NCI-H2107 (cell line): ENCODE measurements at places on chromosomes 11 and 22.

DNA sequence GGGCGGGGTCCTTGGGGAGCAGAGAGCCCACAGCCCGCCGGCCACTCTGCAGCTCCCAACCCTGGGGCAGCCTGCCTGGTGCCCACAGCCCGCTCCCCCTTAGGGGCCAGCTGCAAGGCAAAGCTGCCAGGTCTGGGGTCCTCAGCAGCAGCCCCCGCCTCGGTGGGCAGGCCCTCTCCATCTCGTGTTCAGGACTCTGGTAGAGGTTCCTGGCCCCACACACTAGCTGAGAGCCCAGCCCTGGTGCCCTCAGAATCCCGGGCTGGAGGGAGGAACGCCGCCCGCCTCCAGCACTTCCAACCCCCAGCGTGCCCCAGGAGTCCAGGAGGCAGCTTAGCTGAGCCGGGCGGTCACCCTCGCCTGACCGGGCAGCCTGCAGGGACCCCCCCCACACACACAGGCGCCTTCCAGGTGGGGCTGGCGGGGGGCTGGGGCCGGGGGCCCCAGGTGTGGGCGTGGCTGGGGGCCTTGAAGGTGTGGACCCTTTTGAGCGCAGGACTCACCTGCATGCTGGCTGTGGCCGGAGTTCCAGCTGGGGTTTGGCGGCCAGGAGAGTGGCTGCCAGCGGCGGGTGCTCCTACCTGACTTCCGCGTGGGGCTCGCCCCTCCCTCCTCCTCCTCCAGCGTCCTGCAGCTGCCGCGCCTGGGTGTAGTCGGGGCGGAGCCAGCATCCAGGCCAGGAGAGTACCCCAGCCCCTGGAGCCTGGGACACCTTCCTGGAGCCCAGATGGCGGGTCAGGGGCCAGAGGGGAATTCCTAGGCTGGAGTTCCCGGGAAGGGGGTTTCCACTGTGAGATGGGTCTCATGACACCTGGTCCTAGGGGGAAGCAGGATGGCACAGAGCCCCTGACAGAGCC is at the start of gene ANO9:
Gene ANO9, minus strand, starts transcription at position 594 of the 857 bp plus-strand sequence. Its CDS starts 85 bp downstream, at position 509.
- DNase-seq, result peak; percentile 66

GRCh38 chr11:78788533-78788932 is 213.9 kb upstream of the NARS2 start:
- DNase-seq, result no peak

GRCh38 chr11:66268952-66269905 is 790 bp downstream of the RAB1B start:
- DNase-seq, result no peak

DNA sequence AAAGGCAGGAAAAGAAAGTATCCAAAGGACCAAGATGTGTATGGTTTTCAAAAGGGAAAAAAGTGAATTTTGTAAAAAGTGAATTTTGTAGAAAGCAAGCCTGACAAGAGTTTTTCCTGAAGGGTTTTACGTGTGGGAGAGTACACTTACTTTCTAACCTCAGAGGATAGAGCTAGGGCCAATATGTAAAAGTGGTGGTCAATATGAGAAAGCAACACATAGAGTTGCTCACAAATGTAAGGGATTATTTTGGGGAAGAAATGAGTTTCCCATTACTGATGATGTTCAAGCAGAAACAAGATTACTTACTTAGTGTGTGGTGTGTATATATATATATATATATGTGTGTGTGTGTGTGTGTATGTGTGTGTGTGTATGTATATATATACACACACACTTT is 162.5 kb downstream of the SWAP70 start:
- no peak for DNase-seq

GRCh38 chr22:42262964-42263363 is 7.5 kb downstream of the TCF20 start:
- DNase-seq, result no peak

DNA sequence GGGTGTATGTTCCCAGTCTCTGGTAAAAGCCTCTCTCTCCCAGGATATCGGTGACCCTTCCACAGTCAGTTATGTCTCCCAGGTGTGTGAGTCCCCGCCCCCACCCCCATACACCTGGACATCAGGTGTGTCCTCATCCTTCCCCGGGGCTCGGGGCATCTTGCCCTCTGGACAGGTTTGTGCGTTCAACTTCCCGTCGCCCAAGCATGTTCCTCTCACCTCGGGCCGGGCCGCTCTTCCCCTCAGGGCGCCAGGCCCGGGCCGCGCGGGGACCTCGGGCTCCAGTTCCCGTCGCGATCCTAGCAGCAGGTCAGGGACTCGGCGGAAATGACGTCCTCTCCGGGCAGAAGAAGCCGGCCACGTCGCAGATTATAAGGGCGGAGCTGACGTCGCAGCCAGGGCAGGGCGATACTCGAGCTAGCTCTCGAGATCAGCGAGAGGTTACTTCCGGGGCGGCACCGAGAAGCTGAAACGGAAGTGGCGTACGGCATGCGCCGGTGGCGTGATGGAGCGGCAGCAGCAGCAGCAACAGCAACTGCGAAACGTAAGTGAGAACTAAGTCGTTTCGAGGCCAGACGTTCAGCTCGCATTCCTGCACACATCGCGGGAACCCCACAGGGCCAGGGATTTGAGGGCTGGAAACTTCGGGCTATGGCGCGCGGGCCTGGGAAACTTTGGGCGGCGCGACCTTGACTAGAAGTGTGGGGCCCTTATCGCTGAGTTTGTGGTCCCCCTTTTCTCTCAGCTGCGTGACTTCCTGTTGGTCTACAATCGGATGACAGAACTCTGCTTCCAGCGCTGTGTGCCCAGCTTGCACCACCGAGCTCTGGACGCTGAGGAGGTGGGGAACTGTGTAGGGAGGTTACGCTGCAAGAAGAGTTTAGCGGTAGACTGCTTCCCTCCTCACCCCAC is at the start of the genes ARFIP2 and TIMM10B:
Gene ARFIP2, minus strand, starts transcription at position 320 of the 912 bp plus-strand sequence. CDS start 910 bp downstream, outside the sequence.
Gene TIMM10B, plus strand, starts transcription at position 490 of the 912 bp plus-strand sequence. Its CDS starts 16 bp downstream, at position 506.
- DNase-seq, result peak; percentile 94
